ENCODE measurements at places on chromosomes 6 and 20.

- no peak for DNase-seq
These were observed 155.5 kb downstream of the ANKRD60 start for GRCh38 chr20:58072695-58073671.

DNA sequence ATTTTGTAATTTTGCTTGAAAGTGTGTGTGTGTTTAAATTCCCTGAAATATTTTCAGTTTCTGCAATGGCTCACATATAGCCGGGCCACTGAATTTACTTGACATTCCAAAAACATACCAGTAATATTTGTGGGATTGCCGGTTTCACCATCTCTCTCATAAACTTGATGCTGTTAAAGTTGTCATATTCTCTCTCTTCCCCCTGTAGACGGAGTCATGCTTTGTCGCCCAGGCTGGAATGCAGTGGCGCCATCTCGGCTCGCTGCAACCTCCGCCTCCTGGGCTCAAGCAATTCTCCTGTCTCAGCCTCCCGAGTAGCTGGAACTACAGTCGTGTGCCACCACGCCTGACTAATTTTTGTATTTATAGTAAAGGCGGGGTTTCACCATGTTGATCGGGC, 122.1 kb downstream of the TIAM2 start:
- DNase-seq: no peak

GRCh38 chr6:110653381-110653780, 161.9 kb downstream of the CDK19 start:
- DNase-seq: no peak

- no peak for DNase-seq
These were observed 9.2 kb downstream of the POU3F2 start for GRCh38 chr6:98843271-98844243.

- peak; percentile 61 for DNase-seq
These were observed 374.4 kb downstream of the UTRN start for GRCh38 chr6:144659202-144660182.

DNA sequence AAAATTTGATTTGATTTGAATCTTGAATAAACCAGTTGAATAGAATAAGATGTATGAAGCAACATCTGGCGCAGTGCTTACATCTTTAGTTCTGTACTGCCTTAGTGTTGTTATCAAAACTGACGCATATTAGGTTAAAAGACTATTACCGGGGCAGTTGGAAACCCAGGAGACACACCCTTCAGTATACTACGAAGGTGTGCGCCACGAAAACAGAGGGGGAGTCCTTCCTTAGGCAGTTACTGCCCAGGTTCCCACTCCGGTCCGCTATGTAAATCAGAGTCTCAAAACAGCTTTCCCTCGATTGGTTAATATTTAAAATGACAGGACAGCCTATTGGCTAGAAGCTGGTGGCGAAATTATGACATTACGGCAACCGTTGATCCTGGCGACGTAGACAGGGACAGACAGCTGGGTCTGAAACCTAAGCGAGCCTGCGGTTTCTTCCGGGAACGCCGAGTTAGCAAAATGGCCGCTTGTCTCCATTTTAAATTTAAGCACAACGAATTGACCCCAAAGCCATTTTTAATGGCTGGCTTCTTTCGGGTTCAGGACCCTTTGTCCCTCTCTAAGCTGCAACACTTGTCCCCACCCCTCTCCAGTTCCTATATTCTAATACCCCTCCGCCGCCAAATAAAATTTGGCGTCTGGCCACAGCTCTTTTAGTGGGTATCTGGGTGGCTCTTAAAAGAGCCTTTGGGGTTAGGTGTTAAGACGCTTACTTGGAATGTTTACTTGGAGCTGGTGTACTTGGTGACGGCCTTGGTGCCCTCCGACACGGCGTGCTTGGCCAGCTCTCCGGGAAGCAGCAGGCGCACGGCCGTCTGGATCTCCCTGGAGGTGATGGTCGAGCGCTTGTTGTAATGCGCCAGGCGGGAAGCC, 35.8 kb downstream of the HFE start:
- DNase-seq: peak; percentile 96

- no peak for DNase-seq
These were observed 169.7 kb downstream of the EYA4 start for GRCh38 chr6:133410638-133411435.

DNA sequence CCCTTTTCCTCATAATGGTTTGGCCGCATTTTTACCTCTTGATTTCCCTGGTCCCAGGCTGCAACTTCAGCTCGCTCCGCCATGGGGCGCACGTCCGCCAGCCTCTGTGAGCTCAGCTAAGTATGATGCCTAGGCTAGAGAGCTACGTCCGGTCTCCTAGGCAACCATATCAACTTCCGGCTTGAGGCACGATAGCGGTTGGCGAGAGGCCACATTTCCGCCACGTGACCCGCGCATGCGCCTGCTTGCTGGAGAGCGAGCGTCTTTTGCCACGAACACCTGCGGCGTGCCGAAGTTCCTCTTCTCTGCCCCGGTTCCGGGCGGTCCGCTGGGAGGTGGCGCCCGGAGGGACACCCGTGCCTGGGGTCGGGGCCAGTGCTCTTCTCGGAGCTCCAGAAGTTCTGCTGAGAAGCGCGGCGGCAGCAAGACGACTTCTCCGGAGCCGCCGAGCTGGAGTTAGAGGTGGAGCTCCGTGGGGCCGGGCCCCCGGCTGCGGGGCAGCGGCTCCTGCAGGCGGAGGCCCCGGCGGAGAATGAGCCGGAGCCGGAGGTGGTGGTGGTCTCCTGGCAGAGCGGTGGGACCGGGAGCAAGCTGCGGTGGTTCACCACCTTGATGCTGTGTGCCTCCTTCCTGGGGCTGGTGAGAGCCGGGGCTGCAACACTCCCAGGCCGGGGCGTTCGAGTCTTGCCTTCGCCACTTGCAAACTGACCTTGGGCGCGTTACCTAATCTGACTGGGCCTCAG, 172.0 kb downstream of the SLC16A10 start:
- peak; percentile 99 for DNase-seq

DNA sequence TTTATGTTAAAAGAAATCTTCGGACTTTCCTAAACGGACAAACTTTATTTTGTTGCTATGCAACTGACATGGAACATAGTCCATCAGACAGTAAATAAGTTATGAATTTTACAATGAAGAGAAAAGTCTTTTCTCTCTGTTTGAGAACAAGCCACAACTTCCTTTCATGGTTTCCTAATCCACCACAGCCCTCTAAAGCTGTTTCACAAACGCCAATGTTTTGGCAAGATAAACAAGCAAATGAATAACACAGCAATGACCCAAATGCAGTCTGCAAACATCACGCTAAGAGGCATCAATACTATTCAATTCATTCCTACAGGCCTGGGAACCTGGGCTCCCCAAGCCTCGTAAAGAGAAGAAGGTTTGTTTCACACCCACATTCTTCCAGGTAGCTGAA, 60.4 kb downstream of the HAO1 start:
- DNase-seq: no peak

GRCh38 chr20:41992481-41992880, 374.3 kb upstream of the CHD6 start:
- no peak for DNase-seq

DNA sequence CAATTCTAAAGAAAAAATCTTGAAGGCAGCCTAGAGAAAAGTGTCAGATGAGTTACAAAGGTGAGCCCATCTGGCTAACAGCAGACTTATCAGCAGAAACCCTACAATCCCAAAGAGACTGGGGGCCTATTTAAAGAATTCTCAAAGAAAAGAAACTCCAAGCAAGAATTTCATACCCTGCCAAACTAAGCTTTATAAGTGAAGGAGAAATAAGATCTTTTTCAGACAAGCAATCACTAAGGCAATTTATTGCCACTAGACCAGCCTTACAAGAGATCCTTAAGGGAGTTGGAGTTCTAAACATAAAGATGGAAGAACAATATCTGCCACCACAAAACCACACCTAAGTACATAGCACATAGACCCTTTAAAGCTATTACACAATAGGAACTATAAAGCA, 24.9 kb upstream of the DEFB126 start:
- DNase-seq: no peak

DNA sequence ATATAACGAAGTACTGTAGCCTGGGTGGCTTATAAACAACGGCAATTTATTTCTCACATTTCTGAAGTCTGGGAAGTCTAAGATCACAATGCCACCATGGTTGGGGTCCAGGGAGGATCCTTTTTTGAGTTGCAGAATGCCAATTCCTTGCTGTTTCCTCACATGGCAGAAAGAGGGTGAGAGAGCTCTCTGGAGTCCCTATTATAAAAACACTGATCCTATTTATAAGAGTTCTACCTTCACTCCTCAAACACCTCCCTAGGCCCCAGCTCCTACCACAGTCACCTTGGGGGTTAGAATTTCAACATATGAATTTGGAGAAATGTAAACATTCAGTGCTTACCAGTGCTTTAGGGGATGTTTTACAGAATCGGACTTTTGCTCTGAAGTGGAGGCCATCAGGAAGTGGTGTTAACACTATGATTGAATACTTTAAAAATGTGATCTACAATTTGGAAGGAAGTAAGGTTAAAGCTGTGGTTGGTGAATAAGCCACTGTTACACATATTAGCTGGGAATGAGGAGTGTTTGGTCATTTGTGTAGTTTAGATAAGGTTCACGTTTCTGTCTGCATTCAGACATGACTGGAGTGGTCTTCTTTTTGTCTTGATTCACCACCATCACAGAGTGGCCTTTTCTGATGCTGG, 79.9 kb upstream of the SPTLC3 start:
- DNase-seq: no peak

GRCh38 chr6:44670146-44670545, 282.6 kb downstream of the CDC5L start:
- no peak for DNase-seq

GRCh38 chr6:88045521-88046136, 2.0 kb upstream of the SPACA1 start:
- no peak for DNase-seq

DNA sequence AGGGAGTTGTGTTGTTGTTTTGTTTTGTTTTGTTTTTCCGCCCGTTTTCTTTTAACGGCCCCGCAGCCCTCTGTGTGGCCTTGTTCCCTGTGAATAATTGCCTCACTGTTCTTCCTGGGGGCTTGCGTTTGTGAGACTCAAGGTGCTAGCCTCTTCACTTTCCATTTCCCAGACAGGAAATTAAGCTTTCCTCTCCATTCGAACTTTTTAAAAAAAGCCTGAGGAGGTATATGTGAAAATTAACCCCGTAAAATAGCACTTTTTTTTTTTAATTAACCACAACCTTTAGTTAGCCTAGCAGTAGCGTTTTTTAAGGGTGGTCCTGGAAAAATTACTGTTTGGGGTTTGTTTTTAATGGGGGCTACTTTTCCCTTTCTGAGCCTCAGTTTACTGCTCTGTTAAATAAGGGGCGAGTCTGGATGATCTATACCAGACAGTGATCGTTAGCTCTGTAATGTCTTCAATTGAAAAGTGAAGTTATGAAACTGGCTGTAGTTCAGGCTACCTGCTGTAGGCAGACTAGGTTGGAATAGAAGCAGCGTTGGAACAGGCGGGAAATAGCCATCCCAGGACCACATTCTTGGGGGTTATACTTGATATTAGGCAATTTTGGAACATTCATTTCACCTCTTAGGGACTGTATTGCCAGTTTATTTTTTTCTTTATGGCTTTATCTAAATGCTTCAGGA, 1.7 kb downstream of the STX16 start:
- DNase-seq: no peak

- DNase-seq: no peak
These were observed 130.3 kb downstream of the HACE1 start for GRCh38 chr6:104729433-104729832.

DNA sequence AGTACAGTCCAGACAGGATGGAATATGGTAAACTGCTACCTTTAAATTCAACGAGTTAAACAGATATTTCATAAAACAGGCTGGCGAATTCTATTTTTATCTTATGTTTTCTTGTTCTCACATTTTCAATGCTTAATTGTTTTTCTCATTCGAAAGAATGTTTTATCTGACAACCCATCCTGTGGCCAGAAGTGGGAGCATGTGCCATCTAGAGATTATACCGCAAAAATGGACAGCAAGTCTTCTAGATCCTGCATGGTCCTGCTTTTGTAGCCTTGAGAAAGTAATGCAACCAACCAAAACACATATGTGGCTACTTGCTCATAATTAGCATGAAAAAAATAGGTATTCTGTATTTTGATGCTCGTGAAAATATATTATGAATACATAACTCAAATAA, 30.7 kb downstream of the TUBB2B start:
- DNase-seq: no peak

- no peak for DNase-seq
These were observed 121.3 kb downstream of the TOX2 start for GRCh38 chr20:44035924-44036323.

GRCh38 chr20:61753316-61753942, 312.3 kb downstream of the TAF4 start:
- DNase-seq: no peak

DNA sequence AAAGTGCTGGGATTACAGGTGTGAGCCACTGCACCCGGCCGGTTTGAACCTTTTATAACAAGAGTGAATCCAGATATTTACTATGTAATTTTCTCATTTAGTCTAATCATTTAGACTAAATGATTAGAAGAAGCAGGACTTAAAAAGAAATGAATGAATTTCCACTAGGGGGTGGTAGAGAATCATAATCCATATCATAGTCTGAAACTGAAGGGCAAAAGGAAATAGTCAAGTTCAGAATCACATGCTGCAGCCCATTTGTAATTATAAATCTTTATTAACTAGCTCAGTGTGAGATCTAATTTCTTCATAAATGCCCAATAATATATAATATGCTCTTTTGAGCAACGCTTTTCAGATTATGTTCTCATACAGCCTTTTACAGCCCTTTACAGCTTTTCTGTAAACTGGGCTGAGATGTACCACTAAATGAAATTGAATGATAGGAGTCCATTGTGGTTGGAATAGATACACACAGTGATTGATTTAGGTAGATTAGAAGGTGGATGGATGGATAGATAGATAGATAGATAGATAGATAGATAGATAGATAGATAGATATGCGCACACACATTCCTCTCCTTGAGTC, 31.8 kb downstream of the PSMB9 start:
- DNase-seq: no peak

- DNase-seq: no peak
These were observed 186.7 kb downstream of the GJA10 start for GRCh38 chr6:90080876-90081481.

- no peak for DNase-seq
These were observed 171.4 kb upstream of the SYNDIG1 start for GRCh38 chr20:24297993-24298392.

- no peak for DNase-seq
These were observed 30.5 kb upstream of the SIRPD start for GRCh38 chr20:1587781-1588532.

- DNase-seq: no peak
These were observed 52.1 kb upstream of the VSTM2L start for GRCh38 chr20:37850724-37851355.

DNA sequence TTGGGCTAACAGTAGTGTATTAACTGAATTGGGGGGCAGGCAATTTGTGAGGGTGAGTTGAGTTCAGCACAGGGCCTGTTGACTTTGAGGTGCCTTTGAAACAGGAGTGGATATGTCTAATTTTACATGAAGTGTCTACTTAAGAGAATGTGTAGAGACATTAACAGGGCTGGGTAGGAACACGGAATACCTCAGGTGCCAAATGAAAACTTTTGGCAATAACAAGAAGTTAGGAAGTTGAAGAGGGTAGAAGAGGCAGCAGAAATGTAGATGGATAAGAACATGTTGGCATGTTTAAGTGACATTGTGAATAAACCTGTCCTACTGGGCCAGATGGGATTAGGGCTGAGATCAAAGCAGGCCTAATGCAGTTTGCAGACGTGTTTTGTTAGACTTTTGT, 117.0 kb downstream of the SLC16A10 start:
- DNase-seq: no peak

GRCh38 chr6:37160922-37161778, 8.8 kb upstream of the PIM1 start:
- DNase-seq: no peak

- no peak for DNase-seq
These were observed 6.4 kb upstream of the BACH2 start for GRCh38 chr6:90303039-90303438.
